ENCODE measurements at places on chromosomes 5 and 9.

- DNase-seq: no peak
These were observed 159.2 kb upstream of the C9orf72 start for GRCh38 chr9:27732494-27732893.

DNA sequence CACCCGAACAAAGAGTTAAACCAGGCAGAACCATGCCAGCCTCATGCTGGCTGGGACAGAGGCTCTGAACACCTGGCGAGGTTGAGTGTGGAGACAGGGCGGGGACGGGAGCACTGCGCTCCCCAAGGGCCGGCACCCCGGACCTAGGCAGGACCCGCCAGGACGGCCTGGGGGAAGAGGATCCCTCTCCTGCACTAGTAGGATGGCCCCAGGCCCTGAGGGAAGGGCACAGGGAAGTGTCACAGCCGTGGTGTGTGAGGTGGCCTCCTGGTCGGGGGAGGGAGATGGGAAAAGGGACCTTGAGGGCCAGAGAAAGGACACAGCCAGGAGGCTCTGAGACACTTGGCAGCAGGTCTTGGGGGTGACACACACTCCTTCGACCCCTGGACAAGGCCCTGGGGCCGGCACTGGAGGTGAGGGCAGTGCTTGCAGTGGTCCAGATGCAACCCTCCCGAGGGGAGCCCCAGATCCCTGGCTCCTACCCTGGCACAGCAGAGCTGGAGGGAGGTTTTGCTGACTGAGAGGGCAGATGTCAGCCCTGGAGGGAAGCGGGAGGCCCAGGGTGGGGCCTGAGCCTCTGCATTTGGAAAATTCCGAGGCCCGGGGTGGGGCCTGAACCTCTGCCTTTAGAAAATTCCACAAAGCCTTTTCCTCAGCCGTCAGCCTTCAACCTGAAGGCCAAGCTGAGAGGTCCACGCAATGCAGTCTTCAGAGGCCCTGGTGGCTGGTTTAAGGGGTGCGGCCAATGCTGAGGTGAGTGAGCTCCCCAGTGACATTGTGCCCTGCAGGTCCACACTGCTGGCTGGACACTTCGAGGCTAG lies 24.8 kb upstream of the TERT start:
- DNase-seq: no peak

DNA sequence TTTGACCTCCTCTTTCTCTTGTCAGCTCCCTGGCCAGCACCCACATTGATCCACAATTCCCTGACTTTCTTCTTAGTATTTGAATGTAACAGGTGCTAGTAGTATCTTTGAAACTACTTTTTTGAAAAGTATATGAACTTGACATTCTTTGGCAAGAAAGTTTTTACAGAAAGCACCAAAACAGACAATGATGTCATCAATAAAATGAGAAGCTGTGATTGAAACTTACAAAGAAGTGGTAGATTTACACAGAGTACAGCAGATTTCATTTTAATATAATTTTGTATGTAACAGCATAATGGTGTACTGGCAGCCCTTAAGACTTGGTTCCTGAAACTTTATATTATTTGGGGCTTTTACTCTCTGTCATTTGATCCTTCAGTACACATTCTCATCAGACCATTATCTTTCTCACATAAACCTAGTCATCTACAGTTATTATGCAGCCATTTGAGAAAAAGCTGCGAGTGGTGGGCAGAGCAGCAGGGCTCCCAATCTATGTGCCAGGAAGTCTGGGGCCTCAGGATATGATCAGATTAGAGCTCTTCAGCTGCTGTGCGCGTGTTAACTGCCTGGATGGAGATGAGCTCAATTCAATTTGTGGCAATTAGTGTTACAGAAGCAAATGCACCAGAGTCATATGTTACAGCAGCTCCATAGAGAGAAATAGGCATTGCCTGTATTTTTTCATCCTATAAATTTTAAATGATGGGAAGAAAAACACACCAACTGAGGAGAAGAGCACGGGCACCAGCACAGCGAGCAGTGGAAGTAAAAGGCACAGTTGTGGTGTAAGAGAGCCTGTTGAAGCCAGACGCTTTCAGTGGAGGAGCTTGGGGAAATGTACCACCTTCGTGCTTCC lies 126.1 kb downstream of the STARD4 start:
- DNase-seq: peak; percentile 31

- DNase-seq: no peak
These were observed 152.5 kb upstream of the COX7C start for GRCh38 chr5:86465052-86465838.

GRCh38 chr9:137228506-137228967 lies 1.2 kb downstream of the RNF224 start:
- DNase-seq: no peak

DNA sequence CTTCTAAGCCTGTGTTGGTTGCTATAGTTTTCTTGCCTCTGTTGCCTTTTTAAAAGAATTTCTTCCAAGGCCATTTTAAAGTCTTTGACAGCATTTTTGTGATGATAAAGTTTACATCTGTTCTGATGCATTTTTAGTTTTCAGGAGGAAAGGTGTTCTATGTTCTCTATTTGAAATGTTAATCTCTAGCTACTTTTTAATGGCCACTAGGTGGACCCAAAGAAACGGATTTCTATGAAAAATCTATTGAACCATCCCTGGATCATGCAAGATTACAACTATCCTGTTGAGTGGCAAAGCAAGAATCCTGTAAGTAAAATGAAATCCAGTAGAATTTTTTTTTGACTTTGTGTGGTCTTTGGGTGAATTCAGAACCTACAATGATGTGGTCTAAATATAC lies 60.2 kb downstream of the MELK start:
- peak; percentile 64 for DNase-seq

DNA sequence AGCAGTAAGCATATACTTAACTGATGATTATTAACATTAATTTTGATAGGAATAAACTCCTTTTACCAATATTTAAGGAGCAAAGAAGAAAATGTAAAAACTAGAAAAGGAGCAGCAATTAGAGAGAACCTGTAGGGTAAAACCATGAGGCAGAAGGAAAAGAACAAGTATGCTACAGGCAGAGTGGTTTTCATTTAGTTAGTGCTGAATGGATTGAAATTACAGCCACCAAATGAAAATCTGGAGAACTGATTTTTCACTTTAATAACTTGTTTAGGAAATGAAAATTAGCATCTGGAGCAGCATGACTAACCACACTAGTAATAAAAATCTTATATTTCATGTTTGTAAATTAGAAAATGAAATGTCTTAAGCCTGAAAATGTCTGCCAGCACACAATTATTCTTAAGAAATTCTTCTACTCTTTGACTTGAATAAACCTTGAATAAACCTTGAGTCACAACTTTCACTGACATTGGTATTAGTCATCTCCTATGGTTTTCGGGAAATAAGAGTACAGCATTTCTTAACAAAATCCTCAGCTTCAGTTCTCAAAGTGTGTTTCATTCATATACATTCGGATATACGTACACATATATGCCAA lies 1504.9 kb upstream of the C9orf72 start:
- no peak for DNase-seq

DNA sequence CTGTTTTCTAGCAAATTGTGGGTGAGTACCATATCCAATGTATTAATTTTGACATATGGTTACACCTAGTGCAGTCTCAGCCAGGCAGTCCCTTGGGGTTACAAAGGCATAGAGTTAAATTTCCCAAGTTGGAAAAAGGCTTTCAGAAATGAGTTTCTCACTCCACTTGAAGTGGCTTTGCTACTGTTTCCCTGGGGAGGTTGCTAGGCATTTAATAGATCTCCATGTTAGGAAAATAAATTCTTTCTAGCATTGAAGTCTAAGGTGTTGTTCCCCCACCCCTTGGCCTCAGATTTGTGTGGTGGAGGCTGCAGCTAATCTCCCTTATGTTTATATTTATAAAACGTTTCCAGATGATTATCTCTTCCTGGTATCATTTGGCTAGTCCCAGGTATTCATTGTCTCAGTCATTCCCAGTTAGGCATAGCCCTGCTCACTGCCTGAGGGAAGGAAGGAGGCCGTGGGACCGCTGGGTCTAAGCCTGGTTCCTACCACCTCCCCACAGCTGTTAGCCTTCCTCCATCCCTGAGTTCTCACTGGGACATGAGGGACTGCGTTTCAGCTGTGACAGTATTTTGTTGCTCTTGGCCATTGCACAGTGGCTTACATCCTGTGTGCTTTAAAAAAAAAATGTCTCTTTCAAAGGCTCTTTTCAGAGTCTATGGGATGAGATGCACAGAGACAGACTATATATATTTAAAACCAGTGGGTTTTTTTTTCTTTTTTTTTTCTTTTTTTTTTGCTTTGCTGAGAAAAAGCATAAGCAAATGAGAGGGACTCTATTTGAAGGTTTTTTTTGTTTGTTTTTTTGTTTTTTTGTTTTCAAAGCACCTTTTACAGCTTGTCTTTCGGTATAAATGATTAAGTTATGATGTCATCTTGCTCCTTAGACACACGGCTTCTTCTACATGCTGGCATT lies 121.5 kb downstream of the MAST4 start:
- DNase-seq: no peak

DNA sequence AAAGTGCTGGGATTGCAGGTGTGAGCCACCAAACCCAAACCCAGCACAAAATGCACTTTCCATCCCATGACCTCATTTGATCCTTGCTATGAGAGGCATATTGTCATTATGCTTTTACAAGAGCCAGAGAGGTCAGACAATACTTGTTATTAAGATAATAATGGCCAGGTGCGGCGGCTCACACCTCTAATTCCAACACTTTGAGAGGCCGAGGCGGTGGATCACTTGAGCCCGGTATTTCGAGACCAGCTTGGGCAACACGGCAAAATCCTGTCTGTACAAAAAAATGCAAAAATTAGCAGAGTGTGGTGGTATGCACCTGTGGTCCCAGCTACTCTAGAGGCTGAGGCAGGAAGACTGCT lies 55.9 kb upstream of the IL17B start:
- DNase-seq: no peak

DNA sequence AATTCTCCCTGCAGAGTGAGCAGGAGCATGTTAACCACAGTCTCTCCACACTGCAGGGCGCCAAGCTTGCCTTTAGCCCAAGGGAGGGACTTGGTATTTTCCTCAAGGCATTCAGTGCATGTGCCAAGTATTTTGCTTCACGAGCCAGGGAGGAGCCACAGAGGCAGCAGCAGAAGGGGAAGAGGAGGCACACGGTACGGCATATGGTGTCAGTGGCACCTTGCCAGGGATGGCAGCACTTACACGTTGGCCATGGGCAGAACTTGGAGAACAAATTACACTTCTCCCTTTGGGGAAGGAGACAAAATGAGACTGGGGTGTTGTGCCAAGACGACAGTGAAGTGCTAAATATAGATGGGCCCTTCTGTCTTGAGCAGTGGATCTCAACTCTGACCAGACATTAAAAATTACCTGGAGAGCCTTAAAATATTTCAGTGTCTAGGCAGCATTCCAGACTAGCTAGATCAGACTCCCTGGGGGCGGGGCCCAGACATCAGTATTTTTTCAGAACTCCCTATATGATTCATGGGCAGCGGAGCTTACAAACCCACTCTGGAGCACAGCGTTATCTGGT lies 155.8 kb downstream of the DRD1 start:
- no peak for DNase-seq

GRCh38 chr9:134223091-134223490 lies 58.7 kb upstream of the RNU6ATAC start:
- DNase-seq: no peak

DNA sequence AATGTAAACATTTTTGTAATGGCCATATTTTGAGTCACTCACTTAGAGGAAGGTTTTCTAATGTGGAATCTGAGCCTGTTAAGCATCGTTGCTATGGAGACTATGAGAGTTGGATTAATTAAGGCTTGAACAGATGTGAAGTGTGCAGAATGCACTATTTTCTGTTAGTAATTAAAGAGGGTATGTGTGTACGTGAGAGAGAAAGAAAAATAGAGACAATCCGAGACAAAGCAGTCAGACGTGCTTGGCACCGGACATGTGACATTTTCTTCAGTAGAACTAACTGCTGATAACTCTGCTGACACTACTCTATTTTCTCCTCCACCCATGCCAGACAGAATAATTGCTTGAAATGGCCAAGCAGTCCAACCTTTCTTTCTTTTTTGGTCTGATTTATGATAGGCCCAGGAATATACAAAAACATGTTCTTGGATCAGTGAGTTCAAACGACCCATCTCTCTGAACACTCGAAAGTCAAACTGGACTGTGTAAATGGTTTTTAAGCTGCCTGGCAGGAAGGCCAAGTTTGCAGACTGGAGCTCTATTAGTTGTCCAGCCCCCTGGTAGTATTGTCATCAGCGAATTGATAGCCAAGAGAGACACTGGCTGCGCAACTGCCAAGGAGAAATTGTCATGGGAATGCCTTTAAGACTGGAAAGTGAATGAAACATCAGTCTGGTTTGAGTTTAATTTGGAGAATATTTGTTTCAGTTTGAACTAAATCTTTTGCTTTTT lies 322.1 kb downstream of the ARHGEF28 start:
- no peak for DNase-seq

- peak; percentile 8 for DNase-seq
These were observed 218.1 kb upstream of the DMRTA1 start for GRCh38 chr9:22228542-22228941.

DNA sequence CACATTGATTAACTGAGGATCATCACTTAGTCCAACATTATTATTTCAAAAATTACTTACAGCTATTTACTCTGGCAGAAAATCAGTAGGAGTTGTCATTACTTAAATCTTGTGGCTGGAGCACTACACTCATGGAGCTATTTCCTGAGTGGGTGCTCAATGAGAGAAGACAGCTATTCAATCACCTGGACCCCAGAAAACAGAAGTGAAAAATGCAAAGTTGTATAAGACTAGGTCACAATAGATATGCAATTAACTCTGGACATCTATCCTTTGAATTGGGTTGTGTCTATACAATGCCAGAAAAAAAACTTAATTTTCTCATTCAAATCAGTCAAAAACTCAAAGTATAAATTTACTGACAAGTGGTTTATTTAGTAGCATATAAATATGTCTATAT lies 340.9 kb downstream of the EFNA5 start:
- no peak for DNase-seq

- DNase-seq: no peak
These were observed 79.2 kb downstream of the OTULIN start for GRCh38 chr5:14743601-14744295.

GRCh38 chr5:652773-653350 lies 40.3 kb downstream of the TPPP start:
- DNase-seq: no peak

GRCh38 chr9:33154371-33154770 lies 12.8 kb downstream of the B4GALT1 start:
- no peak for DNase-seq

- no peak for DNase-seq
These were observed 377.4 kb downstream of the PTPRD start for GRCh38 chr9:10235376-10235775.

Data from hematopoietic multipotent progenitor cell treated with erythropoietin and hydrocortisone succinate and interleukin-3 and kit ligand, for 4 days (in vitro differentiated cells).